Ovary (tissue), 10 donors: ENCODE measurements at places on chromosomes 4 and X. TPM values are rescaled to one million over a fixed set of nuclear protein-coding genes. Genes with fewer than 3 reads are reported as not detected.

Gene ZNF732
- 0.85 TPM for total RNA-seq

Gene FAM47A
- not detected for total RNA-seq

Gene OTUD6A
- not detected for total RNA-seq

Gene PF4V1
- total RNA-seq = not detected

Gene PNMA5
- not detected for total RNA-seq

Gene ADH1B
- total RNA-seq = 193 TPM

Gene SHROOM2
- total RNA-seq = 11.7 TPM

Gene CMC4
- 9.3 TPM for total RNA-seq

Gene CPZ
- 75.7 TPM for total RNA-seq

Gene RBM46
- total RNA-seq = not detected

Gene TLR2
- total RNA-seq = 10.4 TPM

Gene ZIC3
- total RNA-seq = not detected

DNA sequence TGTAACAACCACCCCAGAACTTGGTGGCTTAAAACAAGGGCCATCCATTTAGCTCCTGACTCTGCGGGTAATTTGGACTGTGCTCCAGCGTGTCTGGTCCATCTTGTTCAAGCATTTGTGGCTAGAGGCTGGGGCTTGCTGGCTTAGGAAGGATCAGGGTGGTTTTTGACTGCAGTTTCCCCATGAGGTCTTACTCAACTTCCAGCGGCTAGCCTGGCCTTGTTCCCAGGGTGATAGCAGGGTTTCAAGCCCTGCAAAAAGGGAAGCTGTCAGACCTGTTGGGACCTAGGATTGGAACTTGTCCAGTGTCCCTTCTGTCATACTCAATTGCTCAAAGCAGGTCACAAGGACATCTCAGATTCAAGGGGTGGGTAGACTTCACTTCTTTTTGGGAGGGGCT is 205.9 kb downstream of the STIM2 start:
- H3K27ac ChIP-seq = no peak overlapping the region
- no peaks in the 10 kb centered on the region for H3K27me3 ChIP-seq
- no peaks in the 10 kb centered on the region for H3K36me3 ChIP-seq
- no peaks in the 10 kb centered on the region for H3K4me1 ChIP-seq
- no peak overlapping the region for H3K4me3 ChIP-seq

DNA sequence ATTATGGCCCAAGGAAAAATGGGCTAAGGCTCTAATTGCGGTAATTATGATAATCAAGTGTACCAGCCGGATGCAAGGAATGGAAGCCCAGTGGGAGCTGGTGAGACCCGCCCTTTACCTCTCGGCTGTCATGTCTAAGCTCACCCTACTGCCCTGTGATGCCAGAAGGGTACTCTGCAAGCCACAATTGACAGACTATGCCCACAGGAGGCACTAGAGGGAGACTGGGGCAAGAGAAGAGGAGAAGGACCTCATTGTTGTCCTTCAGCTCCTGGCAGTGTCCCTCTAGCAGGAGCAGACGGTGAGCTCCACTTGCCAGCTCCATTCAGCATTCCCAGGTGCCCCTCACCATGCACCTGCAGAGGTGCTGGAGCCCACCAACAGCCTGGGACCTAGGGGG is 141.8 kb downstream of the SMIM20 start:
- H3K27ac ChIP-seq = no peak overlapping the region
- no peaks in the 10 kb centered on the region for H3K27me3 ChIP-seq
- no peaks in the 10 kb centered on the region for H3K4me1 ChIP-seq
- DNase-seq = no peak
- H3K36me3 ChIP-seq = no peaks in the 10 kb centered on the region
- no peak overlapping the region for H3K4me3 ChIP-seq

DNA sequence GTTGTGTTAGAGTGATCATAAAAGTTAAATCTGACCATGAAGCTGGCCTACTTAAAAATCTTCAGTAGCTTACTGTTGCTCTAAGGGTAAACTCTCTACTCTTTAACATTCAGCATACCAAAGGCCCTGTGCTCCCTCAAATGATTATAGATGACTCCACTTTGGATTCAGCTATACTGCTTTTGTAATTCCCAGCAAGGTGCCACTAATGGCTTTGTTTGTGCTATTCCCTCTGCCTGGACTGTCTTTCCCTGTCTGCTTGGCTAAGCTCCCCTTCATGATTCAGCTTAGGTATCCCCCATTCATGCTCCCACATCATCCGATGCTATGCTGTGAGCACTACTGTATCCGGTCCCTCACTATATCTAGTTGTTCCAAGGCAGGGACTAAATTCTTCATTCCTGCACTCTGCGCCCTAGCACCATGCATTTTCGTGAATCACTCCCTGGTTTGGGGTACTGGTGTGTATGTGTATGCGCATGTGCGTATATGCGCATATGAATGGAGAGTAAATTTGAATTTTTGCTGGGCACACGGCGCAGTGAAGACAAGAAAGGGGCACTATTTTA is 453 bp upstream of the PBDC1 start:
- DNase-seq = no peak
- no peaks in the 10 kb centered on the region for H3K4me1 ChIP-seq
- H3K27me3 ChIP-seq = no peaks in the 10 kb centered on the region
- H3K36me3 ChIP-seq = no peaks in the 10 kb centered on the region

DNA sequence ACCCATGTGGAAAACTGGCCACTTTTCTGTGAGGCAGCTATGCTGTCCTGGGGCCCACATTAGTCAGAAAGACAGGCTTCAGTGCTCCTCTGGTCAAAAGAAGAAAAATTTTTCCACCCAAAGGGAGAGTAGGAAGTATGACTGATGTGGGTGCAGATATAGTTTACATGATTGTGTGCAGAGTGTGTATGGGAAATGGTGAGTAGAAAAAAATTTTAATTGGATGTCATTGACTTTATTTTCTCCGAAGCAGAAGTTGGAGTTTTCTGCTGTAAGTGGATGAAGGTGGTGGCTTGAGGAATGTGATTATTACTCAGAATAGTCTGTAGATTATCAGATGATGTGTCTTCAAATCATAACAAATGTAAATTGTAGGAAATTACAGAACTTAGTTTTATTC is 241.5 kb upstream of the IGFBP7 start:
- no peak overlapping the region for H3K4me3 ChIP-seq
- no peaks in the 10 kb centered on the region for H3K36me3 ChIP-seq
- no peak for DNase-seq

DNA sequence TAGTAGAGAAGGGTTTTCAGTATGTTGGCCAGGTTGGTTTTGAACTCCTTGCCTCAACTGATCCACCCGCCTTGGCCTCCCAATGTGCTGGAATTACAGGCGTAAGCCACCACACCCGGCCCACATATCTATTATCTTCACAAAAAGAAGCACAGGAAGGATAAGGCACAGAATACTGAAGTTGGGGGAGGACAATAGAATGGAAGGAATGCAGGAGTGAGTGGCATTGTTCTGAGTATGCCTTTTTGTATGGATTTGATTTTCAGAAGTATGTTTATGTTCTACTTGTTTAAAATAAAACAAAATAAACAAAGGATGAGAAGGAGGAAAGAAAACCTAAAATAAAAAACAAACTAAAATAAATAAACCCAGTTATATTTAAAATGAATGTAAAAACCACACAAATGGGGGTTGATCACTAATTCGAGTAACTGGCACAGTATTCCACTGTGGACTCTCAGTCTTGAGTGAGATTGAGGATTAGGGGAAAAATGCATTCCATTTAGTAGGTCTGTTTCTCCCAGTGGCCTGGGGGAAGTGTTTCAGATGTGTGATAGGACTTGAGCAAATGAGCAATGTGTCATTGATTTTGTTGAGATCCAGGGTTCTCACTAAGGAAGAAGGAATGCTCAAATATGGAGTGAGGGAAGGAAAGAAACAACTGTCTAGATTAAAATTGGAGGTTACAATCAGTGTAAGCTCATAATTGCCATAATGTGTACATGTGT is 109.0 kb upstream of the C1QTNF7 start:
- H3K36me3 ChIP-seq = no peaks in the 10 kb centered on the region
- no peak overlapping the region for H3K27ac ChIP-seq
- no peaks in the 10 kb centered on the region for H3K4me1 ChIP-seq
- DNase-seq = no peak

DNA sequence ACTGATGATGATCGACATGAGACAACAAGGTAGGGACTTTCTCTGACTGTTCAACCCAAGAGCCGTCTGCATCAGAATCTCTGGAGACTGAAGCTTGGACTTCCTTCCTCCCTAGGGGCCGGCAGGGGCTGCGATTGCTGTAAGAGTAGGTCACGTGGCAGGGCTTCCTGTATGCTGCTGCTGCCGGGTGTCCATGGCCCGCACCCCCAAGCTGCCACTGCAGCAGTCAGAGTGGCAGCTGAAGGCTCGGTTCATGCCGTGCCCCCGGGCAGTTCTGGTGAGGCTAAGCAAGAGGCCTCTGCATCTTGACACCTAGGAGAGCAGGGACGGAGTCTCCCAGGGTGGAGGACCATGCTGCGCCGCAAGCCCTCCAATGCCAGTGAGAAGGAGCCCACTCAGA is at the start of gene SASH3:
TSS of gene SASH3 (plus strand) at position 203 of the 400 bp plus-strand sequence. CDS start at position 352, 149 bp downstream.
- no peaks in the 10 kb centered on the region for H3K27me3 ChIP-seq
- DNase-seq = no peak
- no peaks in the 10 kb centered on the region for H3K36me3 ChIP-seq
- no peaks in the 10 kb centered on the region for H3K4me1 ChIP-seq
- H3K27ac ChIP-seq = no peak within 1 kb of the TSS

DNA sequence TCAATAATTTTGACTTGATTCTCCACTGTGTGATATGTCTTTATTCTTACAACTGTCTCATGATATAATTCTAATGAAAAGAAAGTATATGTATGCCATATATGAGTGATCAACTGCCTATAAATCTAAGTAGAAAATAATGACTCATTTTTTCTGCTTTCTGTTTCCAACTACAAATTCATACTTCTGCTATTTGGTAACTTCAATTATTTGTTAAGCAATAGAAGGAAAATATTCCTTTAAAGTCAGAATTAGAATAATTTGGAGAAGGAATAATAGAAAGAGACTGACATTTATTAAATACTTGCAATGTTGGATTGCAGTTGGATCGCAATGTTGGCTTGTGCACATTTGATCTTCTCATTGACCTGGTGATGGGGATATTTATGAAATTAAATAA is 204.2 kb upstream of the PACRGL start:
- no peak overlapping the region for H3K27ac ChIP-seq
- DNase-seq = no peak
- no peaks in the 10 kb centered on the region for H3K36me3 ChIP-seq
- no peaks in the 10 kb centered on the region for H3K4me1 ChIP-seq
- no peaks in the 10 kb centered on the region for H3K27me3 ChIP-seq

- H3K27ac ChIP-seq = no peak overlapping the region
- H3K36me3 ChIP-seq = no peaks in the 10 kb centered on the region
- no peak overlapping the region for H3K4me3 ChIP-seq
- DNase-seq = no peak
These were observed 16.2 kb downstream of the ARHGEF38 start for GRCh38 chr4:105568584-105568983.

DNA sequence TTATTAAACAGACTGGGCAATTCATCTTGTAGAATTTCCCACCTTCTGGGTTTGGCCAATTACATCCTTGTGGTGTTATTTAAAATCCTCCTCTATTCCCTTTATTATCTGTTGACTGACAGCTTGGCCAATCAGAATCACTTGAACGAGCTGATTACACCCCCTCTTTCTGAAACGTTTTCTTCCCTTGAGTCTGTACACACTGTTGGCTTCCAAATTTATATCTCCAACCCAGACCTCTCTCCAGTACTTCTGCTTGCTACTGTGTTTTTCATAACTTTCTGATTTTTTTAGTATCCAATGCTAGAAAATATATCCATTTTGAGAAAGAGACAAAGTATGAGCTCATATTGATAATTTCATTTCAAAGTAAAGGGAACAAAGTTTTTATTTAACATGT is 14.8 kb downstream of the CD38 start:
- H3K4me3 ChIP-seq = no peak overlapping the region
- H3K36me3 ChIP-seq = no peaks in the 10 kb centered on the region
- no peak overlapping the region for H3K27ac ChIP-seq
- H3K4me1 ChIP-seq = no peaks in the 10 kb centered on the region
- H3K27me3 ChIP-seq = no peaks in the 10 kb centered on the region

DNA sequence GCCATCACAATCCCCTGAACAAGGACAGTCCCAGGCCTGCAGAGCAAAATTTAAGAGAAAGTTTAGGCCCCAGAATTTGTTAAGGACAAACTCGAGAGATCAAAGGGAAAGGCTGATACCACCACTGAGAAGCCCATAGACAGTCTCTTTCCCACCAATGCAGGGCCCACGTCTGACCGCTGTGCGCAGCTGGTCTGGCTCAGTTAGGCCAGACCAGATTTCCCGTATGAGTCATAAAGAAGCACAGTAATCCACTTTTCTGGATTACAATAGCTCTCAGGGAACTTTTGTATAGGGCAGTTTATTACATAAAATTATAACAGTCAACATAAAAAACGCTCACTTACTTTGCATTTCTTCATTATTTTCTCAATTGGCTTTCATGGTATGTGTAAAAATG is 259.5 kb downstream of the RCHY1 start:
- H3K27me3 ChIP-seq = no peaks in the 10 kb centered on the region
- no peak overlapping the region for H3K4me3 ChIP-seq
- no peaks in the 10 kb centered on the region for H3K36me3 ChIP-seq
- no peak overlapping the region for H3K27ac ChIP-seq
- DNase-seq = no peak

DNA sequence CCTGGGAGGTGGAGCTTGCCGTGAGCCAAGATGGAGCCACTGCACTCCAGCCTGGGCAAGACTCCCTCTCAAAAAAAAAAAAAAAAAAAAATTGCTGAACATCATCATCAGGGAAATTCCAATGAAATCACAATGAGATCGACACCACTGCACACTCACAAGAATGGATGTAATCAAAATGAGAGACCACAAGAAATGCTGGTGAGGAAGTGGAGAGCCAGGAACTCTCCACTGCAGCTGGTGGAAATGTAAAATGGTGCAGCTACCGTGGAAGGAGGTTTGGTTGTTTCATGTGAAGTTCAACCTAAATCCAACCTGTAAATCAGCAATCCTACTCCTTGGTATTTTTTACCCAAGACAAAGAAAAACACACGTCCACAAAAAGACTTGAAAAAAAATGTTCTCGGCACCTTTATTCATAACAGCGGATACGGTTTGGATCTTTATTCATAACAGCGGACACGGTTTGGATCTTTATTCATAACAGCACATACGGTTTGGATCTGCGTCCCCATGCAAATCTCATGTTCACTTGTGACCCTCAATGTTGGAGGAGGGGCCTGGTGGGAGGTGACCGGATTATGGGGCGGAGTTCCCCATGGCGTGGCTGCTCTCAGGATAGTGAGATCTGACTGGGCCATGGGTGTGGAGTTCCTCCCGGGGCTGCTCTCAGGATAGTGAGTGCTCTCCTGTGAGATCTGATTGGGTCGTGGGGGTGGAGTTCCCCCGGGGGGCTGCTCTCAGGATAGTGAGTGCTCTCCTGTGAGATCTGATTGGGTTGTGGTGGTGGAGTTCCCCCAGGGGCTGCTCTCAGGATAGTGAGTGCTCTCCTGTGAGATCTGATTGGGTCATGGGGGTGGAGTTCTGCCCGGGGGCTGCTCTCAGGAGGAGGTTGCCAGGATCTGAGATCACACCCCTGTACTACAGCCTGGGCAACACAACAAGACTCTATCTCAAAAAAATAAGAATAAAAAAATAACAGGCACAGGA is 7.7 kb downstream of the GAK start:
- no peak overlapping the region for H3K4me3 ChIP-seq
- no peaks in the 10 kb centered on the region for H3K4me1 ChIP-seq
- no peaks in the 10 kb centered on the region for H3K36me3 ChIP-seq

GRCh38 chr4:48247142-48247877 is 22.3 kb downstream of the TEC start:
- no peak for DNase-seq
- no peaks in the 10 kb centered on the region for H3K4me1 ChIP-seq
- no peak overlapping the region for H3K4me3 ChIP-seq
- no peak overlapping the region for H3K27ac ChIP-seq
- no peaks in the 10 kb centered on the region for H3K36me3 ChIP-seq
